ENCODE measurements at places on chromosomes 1 and 21.

DNA sequence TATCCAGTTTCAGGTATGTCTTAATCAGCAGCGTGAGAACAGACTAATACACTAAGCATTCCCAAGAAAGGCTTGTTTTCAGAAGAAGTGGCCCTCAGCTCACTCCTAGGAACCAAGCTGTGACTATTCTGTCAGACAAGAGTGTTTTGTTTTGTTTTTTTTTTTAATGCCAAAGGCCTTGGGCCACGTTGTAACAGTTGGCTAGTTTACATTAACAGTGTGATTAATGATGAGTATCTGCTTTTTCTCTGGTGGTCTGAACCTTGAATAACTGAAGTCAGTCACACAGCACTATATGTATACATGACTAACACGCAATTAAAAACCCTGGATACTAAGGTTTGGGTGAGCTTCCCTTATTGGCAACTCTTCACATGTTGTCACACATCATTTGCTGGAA lies 21.9 kb downstream of the DPYD start:
- DNase-seq: no peak

GRCh38 chr21:41008351-41008750 lies 159.6 kb upstream of the BACE2 start:
- DNase-seq: no peak

DNA sequence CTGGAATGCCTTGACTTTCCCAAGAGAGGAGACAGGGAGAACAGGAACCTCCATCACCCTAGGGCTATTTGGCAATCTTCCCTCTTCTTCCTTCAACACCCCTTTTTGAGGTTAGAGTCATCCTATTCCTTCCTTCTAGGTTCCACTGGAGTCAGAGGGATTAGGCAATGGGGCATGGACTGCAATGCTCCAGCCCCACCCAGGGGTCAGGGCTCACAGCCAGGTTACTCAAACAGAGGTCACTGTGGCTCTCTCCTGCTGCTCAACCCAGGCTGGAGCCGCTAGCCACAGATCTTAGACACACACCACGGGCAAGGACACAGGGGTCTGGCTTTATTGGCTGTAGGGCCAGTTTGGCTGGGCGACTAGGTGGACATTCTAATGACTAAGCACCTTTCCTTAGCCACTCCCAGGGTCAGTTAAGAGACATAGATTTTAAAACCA lies 145.5 kb upstream of the NRIP1 start:
- no peak for DNase-seq

GRCh38 chr1:64703600-64703999 lies 41.3 kb upstream of the RAVER2 start:
- DNase-seq: no peak

DNA sequence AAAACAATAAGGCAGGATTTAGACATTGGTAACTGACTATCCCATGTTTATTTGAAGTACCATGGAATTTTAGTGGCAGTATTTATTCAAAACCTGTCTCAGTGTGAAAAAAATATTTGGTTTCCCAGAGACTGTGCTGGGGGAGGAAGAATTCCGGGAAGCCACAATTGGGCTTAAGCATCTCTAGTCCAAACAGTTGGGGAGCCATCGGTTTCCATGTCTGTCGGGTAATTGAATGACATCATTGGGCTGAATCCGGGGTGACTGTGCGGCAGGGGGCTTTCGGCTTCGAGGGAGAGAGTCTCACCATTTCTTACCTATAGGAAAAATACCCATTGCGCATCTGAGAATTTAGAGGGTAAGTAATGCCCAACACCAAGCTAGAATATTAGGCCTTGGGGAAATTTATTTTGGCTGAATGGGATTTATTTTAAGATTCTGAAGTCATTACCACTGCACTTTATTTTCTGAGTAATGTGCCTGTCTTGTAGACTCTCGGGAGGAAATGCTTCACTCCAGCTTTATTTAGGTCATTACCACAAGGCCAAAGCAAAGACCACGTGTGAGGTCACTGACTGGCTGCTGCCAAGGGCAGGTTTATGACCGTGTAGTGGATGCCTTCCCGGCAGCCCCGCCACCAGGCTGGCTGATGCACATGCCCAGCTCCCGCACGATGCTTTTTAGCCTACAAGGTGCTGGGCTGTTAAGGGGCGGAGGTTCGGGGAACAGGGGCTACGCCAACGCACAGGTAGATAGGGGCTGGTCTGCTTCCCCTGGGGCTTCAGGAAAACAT lies 23.1 kb upstream of the UMODL1 start:
- DNase-seq: no peak

- DNase-seq: no peak
Observed at GRCh38 chr21:32817208-32817607, 45.7 kb upstream of the PAXBP1 start.

GRCh38 chr1:171179318-171180227 lies 5.5 kb upstream of the FMO2 start:
- no peak for DNase-seq

DNA sequence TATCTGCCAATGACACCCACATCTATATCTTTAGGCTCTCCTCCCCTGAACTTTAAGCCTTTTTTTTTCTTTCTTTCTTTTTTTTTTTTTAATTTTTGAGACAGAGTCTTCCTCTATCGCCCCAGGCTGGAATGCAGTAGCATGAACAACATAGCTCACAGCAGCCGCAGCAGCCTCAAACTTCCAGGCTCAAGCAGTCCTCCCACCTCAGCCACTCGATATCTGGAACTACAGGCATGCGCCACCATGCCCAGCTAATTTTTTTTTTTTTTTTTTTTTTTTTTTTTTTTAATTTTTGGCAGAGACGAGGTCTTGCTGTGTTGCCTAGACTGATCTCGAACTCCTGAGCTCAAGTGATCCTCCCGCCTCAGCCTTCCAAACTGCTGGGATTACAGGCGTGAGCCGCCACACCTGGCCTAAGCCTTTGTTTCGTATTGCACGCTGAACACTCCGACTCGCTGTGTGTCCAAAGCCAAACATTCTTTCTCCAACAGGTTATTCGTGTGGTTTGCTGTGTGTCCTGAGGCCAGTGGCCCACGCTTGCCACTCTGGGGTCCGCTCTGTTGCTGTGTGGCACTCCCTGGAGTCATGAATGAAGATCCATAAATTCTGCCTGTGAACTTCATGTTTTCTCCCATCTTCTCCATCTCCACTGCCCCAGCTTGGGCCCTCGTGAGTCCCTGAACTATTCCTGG lies 119.4 kb downstream of the CAMTA1 start:
- no peak for DNase-seq

DNA sequence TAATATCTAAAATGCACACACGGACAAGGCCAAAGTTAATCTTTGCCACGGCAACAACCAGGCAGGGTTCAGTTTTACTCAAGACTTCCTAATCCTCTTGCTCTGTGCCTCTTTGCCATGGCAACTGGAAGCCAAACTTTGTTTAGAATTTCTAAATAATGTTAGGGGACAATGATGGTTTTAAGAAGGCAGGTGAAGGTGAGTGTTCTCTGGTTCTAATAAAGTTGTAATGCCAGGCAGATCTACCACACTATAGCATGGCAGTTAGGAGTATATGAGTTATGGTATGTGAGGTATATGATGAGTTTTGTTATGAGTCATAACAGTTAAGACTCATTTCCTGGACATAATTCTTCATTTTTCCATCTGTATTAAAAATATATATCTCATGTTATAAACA lies 2.7 kb downstream of the PTPRC start:
- DNase-seq: no peak

DNA sequence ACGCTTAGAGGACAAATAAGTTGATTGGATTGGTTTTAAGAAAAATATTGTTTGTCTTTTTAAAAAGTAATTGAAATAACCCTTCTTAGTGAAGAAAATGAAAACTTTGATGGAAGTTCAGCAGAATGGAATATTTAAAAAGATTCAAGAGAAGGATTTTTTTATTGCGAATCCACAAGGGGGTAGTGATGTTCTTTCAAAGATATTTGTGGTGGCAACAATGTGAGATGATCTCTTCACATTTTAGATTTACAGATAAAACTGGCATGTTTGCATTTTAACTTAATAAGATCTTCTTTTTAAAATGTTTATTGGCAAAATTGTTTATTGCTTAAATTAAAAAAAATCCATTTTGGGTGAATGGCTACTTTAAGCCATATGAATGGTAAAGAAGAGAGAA lies 8.9 kb downstream of the CAMTA1 start:
- DNase-seq: no peak

DNA sequence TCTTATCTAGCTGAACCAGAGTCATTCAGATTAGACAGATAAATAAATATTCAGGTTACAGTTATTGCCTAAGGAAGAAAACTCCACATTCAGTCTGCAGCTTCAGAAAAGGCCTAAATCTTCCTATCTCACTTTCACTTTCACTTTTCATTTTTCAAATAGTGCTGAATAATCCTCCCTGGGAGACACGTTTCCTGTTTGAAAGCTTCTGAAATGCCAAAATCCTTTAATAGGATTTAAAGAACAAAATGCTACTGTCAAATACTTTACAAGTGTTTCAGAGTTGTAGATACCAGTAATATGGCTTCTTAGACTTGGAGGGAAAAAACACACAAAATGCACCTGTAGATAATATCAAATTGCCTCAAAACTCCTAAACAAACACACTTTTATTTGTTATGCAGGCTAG lies 3.9 kb downstream of the PSMB2 start:
- no peak for DNase-seq

- DNase-seq: no peak
Observed at GRCh38 chr1:230127105-230128054, 60.3 kb downstream of the GALNT2 start.
